ENCODE measurements at places on chromosomes 2 and 18.

GRCh38 chr2:166373105-166373504 is 2.6 kb downstream of the SCN9A start:
- DNase-seq: no peak

DNA sequence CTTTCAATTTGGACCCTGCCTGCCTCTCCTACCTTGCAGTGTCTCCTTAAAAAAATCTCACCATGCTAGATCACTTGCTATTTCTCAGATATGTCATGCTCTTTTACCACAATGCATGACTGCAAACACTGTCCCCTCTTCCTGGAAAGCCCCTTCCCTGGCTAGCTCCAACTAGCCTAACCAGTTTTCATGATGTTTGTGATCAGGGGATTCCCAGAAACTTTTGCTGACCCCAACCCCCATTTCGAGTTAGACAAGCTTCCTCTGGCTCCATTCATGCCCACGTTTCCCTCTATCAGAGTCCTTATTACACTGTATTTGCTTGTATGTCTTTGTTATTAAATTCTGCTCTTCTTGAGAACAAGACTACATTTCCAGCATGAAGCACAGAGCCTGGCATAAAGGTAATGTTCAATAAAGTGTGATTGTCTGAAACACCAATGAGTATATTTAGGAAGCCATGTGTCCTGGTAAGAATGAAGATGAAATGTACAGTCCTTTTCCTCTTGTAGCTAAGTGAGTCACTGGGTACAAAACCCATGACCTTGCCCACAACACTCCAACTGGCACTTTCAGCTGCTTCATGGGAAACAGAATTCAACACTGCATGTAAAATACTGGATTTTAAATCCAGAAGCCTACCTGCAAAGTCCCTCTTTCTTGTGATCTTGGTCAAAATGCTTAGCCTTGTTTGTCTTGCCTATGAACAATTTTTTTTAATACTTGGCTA is 62.0 kb upstream of the ATL2 start:
- DNase-seq: no peak

DNA sequence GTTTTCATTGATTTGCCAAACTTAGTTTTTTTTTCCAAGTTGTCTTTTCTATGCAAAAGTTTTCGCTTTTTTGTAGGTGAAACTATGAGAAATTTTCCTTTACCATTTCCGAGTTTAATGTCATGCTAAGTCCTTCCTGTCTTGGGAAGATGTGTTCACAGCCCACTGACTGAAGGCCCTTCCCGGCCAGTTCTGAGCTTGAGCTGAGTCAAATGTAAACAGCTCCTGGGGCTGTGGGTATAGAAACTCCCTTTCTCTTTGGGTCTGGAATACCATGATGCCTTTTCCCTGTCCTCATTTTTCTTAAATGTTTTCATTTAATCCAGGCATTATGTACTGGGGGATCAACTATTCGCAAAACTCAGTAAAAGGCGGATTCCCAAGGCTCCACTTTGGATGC is 69.8 kb upstream of the IL1R1 start:
- DNase-seq: no peak

- DNase-seq: no peak
Measured at GRCh38 chr2:208285853-208286252, 19.8 kb downstream of the PIKFYVE start.

DNA sequence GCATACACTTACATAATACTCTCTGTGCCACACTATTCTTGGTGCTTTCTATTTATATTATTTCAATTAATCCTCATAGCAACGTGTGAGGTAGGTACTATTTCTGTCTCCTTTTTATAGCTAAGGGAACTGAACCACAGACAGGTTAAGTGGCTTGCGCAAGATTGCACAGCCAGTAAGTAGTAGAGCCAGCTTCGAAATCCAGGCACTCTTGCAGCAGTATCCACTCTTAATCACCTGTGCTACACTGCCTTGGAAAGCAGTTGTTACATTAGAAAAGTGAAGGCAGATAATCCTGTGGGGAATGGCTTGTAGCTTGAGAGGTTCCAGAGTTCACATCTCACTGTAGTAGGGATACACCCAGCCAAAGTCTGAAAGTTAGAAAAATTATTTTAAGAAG is 198.3 kb downstream of the LDLRAD4 start:
- no peak for DNase-seq

GRCh38 chr2:173964565-173965371 is 405 bp downstream of the SP3 start:
- DNase-seq: peak; percentile 72

DNA sequence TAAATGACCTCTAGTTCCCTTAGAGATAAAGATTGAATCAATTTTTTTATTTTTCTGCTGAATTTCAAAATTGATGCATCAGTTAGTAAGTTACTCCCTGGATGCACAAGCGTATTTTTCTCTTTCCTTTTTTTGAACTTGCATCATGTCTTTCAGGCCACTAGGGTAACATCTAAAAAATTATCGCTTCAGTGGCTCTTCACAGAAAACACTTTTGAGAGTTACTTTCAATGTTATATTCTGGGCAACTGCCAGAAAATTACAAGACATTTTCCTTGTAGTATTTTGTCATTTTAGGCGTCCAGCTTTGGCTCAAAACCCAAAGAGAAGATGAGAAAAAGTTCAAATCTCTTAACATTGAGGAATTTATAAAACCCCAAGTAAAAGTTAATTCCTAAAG is 59.8 kb downstream of the DSEL start:
- no peak for DNase-seq

DNA sequence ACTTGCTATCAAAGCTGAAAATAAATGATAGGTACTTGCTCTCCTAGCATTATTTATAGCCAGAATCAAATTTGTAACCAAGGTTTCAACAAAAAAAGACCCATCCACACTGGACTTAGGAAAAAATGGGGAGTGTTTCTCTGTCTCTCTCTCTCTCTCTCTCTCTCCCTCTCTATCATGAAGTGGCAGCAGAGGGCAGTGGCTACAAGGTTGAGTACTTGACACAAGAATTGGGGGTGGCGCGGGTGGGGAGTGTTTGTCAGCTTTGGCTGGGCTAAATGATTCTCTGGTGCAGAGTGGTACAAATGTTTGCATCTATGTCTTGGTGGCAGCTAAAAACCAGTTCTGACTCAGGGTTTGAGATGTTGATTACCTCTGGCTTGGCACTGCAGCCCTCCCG is 85.0 kb downstream of the RBM43 start:
- DNase-seq: no peak

DNA sequence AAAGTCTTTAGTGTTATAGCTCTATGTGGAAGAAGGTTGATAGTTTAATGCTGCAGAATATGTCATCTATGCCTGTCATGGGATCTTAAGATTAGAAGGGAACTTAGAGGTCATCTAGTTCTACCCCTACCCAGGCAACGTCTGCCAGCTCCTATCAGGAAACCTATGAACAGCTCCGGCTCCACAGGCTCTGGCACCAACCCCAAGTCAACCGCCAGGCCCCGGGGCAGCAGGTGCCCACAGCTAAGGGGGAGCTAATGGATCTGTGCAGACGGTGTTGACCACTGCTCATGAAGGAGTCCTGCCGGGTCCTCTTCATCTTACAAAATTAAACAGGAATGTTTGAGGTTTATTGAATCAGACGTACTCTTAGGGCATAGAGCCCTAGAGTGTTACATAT is 440.8 kb upstream of the KLHL29 start:
- DNase-seq: no peak

DNA sequence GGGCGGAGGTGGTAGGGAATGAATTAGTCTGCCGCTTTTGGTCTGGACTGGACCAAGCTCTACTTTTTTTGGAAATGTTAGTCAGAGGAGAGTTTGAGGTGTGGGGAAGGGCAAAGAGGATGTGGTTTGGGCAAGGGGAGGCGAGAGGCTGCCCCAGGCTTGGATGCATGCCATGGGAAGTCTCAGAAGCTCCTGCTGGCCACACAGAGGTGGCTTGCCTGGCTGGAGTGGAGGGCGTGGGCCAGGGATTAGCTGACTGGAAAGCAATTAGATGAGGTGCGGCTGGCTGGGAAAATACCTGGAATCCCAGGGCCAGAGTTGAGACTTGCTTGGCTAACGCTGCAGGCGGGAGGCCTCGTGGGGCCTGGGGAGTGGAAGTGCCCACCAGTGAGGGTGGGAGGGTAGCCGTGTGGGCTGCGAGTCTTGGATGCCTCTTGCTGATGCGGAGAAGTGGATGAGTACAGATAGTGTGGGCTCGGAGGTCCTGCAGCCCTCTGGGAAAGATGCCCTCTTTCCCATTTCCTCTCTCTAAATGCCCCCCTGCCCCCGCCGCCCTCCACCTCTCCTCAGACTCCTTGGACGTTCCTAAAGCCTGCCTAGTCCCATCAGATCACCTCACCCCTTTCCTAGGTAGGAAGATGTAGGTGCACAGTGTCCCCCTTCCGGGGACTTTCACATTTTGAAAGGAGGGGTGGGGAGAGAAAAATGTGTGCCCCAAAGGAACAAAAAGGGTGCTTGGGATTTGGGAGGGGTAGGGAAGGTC is 117.6 kb downstream of the SMAD7 start:
- no peak for DNase-seq

DNA sequence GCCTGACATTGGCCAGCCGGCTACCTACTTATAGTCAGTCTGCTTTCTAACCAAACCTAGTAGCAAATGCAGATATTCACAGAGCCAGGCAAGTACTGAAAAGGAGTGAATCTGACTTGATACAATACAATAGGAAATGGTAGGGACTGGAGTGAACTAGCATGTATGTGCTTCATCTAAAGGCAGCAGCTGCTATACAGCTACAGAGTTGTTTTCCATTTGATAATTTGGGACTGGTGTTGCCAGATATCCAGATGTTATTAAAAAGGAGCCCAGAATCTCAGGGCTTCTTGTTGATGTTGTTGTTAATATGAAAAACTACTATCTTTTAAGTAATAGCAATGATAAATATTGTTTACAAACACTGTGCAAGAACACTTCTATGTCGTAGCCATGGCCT is 159.4 kb downstream of the BABAM2 start:
- DNase-seq: no peak

DNA sequence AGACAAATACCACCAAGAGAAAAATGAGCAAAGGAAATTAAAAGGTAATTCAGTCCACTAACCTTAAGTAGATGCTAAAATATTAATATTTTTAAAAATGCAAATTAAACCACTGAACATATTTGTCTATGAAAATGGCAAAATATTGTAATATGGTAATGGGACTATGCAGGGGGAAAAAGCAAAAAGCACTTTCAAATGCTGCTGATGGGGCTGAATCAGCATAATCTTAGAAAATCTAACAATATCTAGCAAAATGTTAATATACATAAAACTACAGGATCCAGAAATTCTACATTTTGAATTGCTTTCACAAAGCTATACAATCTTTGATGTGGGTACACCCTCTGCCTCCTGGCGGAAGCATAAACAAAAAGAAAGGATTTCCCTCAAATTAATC is 86.9 kb upstream of the DTNB start:
- no peak for DNase-seq

DNA sequence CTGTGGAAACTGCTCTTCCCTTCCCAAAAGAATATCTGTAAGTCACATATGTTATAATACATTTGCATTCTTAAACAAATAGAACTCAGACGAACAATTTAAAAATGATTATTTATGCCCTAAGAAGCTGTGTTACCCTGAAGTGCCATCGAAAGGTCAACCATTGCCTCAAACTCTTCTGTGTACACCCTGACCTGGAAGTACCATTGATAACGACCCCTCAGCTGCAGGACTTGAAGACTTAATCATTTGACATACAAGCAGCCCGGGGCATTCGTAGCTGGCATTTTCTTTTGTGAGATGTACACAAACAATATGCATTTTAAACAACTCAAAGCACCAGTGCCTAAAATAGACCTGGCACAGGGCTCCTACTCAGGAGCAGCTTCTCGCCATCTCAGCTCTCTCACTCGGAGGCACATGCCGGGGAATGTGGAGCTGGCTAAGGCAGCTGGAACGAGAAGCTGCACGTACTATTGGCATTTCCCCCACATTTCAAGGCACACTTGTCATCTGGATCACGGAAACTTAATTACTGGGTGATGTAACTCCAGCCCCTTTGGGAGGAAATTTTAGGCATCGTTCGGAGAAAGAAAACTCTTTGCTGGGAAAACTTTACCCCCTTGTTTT is 170.0 kb upstream of the GALNT5 start:
- no peak for DNase-seq

DNA sequence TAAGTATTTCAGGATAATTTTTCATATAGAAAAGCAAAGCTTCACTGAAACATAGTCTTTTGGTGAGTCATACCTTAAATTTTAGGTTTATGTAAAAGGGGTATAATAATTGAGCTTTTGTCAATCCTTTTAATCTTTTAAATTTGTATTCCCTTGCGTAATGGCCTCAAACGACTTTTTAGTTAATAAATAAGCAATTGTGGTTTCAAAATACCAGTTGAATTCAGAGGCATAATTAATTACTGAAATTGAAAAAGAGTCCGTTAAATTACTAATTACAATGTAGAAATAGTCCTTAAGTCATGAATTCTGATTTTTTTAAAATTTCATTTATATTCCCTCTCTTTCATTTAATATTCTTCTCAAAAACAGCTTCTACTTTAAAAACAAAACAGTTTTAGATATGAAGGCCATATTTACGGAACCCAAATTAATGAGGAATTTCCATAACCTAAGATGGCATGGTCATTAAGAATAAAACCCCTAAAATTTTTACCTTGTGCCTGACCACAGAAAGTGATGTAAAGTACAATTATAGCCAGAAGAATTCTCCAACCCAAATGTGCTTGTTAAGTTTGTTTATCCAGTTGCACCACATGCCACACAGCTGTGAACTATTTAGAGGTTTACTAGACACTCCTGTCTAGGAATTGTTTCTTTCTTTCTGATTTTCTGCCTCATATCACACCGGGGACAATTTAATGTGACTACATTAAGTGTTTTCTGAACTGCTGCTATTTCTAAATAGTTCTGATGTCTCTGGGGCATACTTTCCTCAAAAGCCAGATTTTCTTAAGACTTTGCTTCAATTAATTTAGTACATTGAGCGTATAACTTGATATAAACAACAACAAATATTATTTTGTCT is 60.7 kb upstream of the ITGA4 start:
- no peak for DNase-seq

- no peak for DNase-seq
Measured at GRCh38 chr2:160033732-160034392, 28.6 kb downstream of the PLA2R1 start.

DNA sequence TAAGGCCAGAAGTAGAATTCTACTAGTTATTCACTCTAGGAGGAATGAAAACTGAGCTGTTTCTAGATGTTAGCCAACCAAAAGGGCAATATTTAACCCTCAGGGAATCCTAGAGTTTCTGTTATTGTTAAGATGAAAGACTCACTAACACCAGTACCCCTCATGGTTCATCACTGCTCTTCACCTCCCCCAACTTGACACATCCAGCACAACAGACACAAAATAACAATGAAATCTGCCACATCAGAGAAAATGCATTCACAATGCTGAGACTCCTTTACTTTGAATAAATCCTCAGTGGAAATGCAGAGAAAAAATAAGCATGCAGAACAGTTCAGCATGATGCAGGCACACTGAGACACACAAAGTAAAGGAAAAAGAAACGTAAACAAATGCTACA is 111.3 kb downstream of the RIF1 start:
- no peak for DNase-seq

- no peak for DNase-seq
Measured at GRCh38 chr2:79622508-79622907, 109.7 kb downstream of the CTNNA2 start.
